Fibroblast of pulmonary artery (primary cell): ENCODE measurements at places on chromosomes 13 and 19.

DNA sequence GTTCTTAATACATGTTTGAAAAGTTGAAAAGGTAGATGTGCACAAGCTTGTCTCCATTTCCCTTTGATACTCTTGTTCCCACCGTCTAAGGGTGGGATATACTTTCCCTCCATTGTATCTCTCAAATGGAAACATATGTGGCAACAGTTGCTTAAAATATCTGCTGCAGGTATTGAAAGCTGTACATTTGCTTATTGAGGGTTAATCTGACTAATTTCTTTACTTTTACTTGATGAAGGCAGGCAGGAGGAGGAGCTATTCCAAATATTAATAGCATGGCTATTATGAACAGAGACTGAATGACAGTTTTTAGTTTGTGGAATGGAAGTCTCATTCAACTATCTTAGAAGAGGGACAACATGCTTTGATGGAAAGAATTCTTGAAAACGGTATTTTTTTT, 103.8 kb downstream of the SLC10A2 start:
- DNase-seq: no peak

GRCh38 chr19:56759531-56759930, 81.0 kb downstream of the PEG3 start:
- DNase-seq: no peak

DNA sequence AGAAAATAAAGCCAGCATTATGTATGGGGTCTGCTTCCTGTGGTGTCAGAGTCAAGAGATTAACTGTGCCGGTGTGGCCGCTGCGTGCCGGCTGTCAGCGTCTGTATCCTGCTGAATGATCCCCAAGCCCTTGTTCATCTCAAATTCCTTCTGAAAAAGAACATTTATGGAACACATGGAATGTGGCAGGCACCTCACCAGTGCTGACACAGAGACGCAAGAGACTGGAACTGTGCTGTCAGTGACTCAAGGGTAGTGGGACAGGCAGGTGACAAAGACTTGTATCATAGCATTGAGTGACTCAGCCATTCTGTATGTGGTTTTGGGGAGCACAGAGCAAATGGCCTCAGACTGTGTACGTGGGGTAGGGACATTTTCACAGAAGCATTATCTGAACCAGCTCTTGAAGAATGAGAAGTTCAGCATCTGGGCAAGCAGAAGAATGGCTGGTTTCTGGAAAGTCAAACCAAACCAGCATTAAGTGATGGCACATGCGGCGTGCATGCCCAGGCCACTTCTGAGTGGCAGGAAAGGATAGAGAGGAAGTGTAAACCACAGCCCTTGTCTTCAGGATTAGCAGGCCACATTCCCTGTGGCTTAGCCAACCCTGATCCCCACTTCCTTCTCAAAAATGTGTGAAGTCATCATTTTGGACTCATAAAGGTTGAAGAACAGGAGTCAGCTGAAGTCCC, 54.0 kb upstream of the IRS2 start:
- DNase-seq: peak; percentile 39

- no peak for DNase-seq
Observed at GRCh38 chr13:23025864-23026608, 154.7 kb upstream of the SGCG start.

GRCh38 chr19:56423985-56424353, 19.8 kb downstream of the ZNF583 start:
- DNase-seq: no peak
